ENCODE measurements at places on chromosomes 7 and 10.

DNA sequence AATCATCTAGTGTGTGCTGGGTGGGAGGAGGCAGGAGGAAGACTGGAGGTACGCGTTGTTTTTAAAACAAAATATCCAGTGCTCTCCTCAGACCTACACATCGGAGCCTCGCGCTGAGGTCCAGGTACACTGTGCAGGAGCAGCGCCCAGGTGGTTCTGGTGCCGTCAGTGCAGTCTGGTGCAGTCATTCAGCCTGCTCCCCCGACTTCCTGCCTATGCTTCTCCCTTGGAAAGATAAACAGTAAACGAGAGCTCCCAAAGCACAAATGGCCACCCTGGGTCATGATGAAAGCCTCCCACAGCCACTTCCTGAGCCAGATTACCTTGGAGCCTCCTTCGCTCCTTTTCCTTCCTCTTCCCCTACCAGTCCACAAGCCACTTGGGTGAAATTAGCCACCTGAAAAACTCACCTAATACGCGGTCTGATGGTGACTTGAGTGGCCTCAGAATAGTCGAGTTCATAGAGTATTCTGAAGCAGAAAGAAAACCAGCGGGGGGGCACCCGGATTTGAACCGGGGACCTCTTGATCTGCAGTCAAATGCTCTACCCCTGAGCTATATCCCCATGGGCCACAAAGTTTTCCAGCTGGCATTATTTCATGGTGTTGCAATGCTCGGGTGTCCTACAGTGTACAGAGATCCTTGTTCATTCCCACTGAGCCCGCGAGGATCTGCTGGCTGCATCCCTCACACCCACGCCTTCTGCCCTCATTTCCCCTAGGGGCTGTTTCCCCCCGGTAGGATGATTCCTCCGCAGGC, 82.5 kb downstream of the ZNF467 start:
- DNase-seq: no peak

- DNase-seq: no peak
Measured at GRCh38 chr7:133064082-133064820, 17.6 kb downstream of the CHCHD3 start.

DNA sequence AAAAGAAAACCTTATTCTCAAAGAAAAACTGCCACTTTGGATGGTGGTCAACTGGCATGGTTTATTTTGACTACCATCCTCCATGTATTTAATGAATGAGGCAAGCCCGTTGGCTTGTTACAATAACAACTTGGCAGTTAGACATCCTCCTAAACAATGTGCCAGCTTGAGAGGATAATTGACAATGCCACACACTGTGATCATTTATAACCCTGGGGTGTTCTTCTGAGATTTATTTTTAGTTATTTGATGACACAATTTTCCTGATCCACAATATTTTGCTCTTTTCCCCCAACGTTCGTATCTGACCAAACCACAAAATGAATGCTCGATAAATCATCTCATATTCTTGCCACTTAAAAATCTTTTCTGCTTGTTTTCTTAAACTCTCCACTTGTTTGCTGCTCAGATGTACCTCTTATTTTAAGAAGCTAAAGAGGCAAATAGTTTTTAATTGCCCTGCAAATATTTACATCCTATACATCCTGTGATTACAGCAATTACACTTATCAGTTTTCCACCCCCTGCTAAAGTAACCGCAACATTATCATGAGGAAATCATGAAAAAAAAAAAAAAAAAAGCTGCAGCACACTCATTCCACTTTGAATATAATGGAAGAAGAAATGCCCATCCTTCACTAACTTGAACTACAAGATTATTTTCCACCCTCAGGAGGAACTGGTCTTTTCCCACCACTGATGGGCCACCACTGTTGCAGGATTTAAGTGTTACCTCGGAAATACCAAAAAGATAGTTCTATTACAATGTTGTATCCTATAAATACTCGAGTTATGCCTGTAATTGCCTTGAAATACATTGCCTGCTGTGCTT, 119.9 kb downstream of the MBL2 start:
- no peak for DNase-seq

- no peak for DNase-seq
Measured at GRCh38 chr10:33817605-33818004, 483.1 kb upstream of the NRP1 start.

DNA sequence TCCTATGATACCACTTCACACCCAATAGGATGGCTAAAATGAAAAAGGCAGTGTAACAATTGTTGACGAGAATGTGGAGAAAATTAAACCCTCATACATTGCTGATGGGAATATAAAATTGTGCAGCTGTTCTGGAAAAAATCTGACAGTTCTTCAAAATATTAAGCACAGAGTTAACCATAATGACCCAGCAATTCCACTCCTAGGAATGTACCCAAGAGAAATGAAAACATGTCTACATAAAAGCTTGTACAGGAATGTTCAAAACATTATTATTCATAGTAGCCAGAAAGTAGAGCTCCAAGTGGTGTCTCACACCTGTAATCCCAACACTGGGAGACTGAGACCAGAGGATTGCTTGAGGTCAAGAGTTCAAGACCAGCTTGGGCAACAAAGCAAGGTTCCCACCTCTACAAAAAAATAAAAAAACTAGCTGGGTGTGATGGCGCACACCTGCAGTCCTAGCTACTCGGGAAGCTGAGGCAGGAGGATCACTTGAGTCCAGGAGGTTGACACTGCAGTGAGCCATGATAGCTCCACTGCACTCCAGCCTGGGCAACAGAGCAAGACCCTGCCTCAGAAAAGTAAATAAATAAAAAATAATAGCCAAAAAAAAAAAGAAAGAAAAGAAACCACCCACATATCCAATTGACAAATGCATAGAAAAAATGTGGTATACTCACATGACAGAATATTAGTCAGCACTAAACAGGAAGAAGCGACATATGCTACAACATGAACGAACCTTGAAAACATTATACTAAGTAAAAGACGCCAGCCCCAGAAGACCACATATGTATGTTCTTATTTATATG, 5.0 kb downstream of the RHEB start:
- DNase-seq: no peak

- DNase-seq: no peak
Measured at GRCh38 chr7:55325371-55325792, 39.8 kb upstream of the LANCL2 start.

- no peak for DNase-seq
Measured at GRCh38 chr10:112278871-112279270, 4.3 kb upstream of the TECTB start.

DNA sequence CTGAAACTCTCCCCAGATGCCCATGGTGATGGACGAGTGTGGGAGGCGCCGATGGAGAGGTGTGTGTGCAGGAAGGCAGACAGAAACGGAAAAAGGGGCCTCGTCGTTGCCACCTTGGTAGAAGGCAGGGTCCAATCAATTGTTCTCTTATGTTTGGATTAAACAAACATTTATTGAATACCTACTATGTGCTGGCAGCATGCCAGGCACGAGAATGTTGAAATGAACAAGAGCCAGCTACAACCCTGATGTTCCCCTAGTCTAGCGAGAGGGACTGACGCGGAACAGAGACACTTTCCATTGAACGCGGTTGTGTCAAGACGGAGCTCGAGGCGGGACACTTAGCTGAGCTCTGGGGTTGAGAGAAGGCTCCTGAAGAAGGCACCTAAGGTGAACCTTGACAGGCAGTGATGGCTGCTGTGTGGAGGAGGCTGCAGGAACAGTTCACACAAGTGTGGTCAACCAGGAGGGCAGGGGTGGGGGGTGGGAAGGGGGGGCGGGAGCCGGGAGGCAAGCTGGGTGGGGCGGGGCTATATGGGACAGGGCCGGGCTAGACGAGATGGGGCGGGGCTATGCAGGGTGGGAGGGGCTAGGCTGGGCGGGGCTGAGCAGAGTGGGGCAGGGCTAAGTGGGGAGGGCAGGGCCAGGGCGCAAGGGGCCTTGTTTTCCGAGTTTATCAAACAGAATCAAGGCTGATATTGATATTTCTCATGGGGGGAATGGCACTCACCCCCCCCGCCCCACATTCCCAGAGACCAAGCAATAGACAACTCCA, 181.0 kb downstream of the GATA3 start:
- DNase-seq: no peak

DNA sequence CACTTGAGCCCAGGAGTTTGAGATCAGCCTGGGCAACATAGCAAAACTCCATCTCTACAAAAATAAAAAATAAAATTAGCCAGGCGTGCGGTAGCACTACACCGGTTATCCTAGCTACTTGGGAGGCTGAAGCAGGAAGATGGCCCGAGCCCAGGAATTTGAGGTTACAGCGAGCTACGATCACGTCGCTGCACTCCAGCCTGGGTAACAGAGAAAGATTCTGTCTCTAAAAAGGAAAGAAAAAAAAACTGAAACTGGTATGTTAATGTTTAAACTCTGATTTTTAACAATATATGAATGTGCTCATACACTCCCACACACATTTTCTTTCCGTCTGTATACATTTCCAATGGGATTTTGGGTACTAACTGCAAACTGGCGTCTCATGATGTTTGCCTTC, 140.6 kb upstream of the KMT2E start:
- DNase-seq: no peak

DNA sequence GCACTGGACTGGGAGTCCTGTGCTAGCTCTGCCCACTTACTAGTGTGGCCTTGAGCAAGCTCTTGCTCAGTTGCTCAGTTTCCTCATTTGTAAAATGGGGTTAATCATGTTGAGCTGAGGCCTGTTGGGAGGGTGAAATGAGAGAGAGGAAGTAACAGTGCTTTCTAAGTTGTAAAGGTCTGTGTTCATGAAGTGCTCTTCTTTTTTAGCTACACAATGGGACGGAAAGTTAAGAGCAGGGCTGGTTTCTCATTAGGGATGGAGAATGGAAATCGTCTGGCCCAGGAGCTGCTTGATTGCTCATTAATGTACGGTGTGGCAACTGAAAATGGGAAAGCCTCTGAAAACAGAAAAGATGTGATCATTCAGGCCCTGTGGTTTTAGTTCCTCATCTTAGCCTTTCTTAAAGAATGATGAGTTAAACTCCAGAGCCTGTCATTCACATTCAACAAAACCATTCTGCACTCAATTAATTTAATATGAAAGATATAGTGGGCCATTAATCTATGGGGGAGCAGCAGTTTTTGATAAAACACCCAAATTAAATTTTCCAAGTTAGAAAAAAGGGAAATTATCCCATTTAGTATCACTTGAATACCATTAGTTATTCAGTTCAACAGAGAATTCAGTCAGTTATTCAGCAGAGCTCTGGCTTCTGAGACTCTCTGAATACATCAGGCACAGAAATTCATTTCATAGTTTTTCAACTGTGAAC, 60.5 kb downstream of the SH2D4B start:
- no peak for DNase-seq

GRCh38 chr7:81447351-81447952, 322.4 kb downstream of the HGF start:
- no peak for DNase-seq

GRCh38 chr7:149846436-149847046, 8.4 kb downstream of the ZNF862 start:
- DNase-seq: no peak

DNA sequence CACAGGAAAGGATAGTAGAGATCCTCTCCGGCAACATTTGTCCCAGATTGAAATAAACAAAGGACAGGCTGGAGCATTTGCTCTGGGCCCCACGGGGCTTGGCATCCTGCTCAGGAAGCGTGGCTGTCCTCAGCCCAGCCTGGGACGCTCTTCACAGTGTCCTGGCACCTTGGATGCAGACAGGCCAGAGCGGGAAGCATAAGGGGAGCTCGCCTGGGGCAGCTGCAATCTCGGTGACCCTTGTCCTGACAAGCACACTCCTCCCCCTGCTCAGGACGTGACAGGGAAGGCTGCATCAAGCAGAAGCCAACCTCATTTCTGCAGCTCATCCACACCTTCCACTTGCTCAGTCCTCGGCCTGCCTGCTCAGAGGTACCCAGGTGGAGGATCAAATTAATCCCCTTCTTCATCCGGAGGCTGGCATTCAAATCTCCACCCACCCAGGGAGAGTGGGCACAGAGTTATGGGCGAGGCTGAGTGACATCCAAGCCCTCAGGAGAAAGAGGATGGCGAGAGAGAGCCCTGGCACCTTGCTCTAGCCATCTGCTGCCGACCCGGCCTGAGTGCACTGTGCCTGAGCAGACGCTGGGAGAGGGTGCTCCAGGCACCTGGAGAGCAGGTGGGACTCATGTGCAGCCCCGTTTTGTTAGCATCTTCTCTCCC, 47.6 kb downstream of the ABRAXAS2 start:
- DNase-seq: no peak

GRCh38 chr7:34497153-34497777, 160.8 kb upstream of the NPSR1 start:
- DNase-seq: no peak

DNA sequence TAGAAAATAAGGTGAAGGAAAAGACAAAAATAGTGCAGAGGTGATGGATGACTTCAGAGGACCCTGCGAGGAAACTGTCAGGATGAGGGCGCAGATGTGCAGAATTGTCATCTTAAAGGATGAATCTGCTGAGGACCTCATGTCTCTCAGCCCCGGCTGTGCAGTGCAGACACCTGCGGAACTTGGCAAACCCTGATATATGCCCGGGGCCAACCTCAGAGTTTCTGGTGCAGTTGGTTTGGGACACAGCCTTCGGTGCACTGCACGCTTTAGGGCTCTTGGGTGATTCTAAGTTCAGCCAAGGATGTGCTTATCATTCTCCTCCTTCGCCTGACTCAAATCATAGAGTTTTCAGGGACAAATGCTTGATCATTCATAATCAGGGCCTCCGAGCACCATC, 310.1 kb downstream of the TCERG1L start:
- DNase-seq: no peak

- no peak for DNase-seq
Measured at GRCh38 chr10:131833013-131833412, 67.8 kb upstream of the PPP2R2D start.

- no peak for DNase-seq
Measured at GRCh38 chr10:59393349-59393748, 31.0 kb upstream of the FAM13C start.

DNA sequence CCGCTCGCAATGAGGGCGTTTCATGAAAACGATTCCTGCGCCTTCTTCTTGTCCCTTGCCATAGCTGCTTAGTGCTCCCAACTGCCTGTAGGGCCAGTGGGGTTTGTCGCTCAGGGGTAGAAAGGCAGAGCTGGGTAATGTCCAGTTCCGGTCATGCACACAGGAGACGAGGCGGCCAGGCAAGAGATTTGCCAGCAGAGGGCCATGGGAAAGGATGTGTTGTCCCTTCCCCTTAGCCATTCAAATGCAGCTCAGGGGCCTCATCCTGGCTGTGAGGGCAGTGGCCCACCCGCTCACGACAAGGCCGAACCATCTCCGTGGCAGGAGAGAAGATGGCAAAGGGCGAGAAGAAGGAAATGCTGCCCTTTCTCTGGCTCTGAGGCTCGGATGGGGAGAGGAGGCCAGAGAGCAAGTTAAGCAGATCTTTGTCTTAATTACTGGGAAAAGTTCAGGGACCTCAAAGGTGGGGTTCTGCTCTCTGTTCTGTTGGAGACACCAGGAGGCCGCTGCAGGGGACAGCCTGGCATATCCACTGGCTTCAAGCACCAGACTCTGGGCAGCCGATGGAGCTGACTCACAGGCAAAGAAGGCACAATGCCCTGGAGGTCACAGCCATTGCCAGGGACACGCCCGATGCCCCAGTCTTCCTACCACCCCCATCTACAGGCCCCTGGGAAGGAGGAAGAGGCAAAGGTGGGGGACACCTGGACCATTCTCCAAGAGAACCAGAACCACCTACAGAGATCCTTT, 534.8 kb upstream of the MGMT start:
- no peak for DNase-seq

- no peak for DNase-seq
Measured at GRCh38 chr7:130286881-130287280, 6.1 kb upstream of the CPA4 start.

GRCh38 chr7:12162415-12163113, 48.5 kb upstream of the TMEM106B start:
- no peak for DNase-seq
